ENCODE measurements at places on chromosomes 12 and 14.

GRCh38 chr12:92297405-92297804 lies 151.8 kb upstream of the BTG1 start:
- DNase-seq, result no peak

- DNase-seq, result no peak
These were observed 27.7 kb upstream of the MYL2 start for GRCh38 chr12:110948041-110948440.

- DNase-seq, result no peak
These were observed 218.3 kb upstream of the CNTN1 start for GRCh38 chr12:40473962-40474361.

DNA sequence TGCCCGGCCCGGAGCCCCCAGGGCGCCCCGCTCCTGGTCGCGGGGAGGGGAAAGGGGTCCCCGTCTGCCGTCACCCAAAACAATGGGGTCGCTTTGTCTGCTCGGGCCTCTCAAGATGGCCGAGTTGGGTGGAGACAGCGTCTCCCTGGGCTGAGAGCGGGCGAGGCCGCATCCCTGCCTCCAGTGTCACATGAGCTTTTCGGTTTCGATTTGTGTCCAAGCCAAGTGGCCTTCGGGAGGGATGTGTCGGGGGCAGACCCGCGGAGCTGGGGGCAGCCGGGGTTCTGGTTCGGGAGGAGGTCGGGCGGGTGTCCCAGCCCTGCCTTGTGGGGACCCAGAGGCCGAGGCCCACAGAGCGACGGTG lies 790 bp downstream of the DYNC1H1 start:
- DNase-seq, result peak; percentile 36

- DNase-seq, result no peak
These were observed at the start of gene PROX2 for GRCh38 chr14:74875941-74876913. TSS of gene PROX2 (minus strand) at chr14:74876145. CDS start at chr14:74863834, 12,311 bp downstream.

- no peak for DNase-seq
These were observed 183.8 kb downstream of the FOXA1 start for GRCh38 chr14:37411079-37411735.

DNA sequence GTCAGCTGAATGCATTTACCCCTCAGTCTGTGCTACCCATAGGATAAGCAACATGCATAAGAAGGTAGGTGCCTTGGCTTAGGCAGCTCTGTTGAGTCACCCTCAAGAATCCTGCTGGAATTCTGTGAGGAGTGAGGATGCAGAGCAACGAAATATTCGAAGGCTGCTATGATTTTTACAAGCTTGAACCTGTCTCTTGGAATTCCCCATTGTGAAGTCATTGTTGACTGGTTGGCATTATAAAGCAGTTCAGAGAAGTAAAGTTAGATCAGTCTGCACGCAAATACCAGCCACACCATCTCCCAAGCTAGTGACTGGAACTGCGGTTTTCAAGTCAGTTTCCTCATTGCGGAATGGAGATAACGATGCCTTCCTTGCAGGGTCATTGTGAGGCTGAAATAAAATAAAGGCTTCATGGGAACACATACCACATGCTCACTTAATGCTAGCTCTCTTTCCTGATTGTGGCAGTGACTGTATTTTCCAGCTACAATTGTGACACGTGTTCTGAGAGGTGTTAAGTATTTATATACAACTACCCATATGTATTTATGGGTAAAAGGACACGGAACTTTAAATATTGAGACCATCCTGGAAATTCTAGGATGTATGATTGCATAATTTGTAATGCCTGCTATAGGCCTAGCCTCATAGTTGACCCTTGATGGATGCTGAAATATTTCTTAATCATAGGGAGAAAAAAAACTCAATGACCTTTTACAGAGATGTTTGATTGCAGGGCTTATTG lies 96.7 kb downstream of the ETV6 start:
- no peak for DNase-seq

DNA sequence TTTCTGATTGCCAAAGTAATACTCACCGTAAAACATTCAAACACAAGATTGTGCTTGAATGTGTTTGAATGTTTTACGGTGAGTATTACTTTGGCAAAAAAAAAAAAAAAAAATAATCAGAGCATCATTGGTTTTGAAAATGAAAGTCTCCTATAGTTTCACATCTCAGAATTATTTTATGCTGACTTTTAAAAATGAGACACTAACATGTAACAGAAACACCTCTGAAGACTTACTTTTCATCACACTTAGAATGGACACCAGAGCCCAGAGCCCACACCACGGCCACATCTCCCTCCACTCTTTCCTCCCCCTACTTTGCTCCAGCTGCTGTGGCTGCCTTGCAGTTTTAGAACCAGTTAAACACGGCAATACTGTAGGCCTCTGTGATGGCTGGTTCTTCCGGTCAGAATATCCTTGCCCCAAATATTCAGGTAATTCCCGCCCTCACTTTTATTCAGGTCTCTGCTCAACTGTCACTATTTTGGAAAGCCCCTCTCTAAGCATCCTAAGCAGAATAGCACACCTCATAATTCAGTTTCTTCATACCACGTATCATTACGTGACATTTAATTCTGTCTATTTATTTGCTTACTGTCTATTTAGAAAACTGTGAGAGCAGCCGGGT lies 138.9 kb upstream of the MAX start:
- DNase-seq, result no peak

DNA sequence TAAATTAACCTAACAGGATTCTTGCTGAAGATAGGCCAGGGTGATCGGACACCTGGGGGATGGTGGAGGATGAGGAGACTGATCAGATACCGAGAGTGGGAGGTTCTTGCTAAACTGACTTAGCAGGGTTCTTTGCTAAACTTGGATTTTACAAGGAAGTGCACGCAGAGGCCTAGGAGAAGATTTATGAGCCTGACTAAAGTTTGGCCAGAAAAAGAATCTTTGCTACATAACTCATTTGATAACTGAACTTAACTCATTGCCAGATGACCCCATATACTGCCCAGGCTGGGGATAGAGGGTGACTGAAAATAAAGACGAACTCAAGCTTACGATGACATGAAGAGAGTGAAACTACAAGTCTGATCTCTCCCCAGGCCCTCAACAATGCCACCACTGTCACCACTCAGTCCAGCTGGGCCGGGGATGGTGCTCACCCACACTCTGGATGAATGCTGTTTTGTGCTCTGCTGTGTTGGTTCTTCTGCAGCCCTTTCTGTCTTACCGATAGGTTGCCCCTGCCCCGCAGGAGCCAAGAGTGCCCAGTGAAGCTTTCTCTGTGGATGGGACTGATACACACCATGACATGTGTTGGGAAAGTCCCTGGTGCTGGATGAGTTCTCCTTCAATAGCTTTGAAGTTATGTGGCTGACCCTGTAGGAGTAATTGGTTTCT lies 29.0 kb downstream of the PPFIBP1 start:
- DNase-seq, result no peak

DNA sequence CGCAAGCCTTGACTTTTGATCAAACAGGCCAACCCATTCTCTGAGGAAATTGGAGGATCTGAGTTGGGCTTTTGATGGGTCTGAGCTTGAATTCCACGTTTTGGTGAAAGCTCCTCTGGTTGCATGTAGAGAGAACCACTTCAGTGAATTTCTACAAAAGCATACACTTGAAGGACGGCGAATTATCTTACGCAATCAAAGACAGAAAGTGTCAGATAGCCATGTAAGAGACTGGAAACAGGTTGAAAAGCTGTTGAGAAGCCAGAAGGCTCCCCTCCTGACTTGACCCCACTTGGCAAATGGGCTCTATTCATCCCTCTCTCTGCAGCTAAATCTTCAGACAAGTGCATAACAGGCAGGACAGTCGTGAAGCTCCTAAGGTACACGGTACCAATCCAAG lies 809.1 kb downstream of the BCL11B start:
- no peak for DNase-seq

GRCh38 chr12:38501991-38502390 lies 185.4 kb downstream of the ALG10B start:
- no peak for DNase-seq

DNA sequence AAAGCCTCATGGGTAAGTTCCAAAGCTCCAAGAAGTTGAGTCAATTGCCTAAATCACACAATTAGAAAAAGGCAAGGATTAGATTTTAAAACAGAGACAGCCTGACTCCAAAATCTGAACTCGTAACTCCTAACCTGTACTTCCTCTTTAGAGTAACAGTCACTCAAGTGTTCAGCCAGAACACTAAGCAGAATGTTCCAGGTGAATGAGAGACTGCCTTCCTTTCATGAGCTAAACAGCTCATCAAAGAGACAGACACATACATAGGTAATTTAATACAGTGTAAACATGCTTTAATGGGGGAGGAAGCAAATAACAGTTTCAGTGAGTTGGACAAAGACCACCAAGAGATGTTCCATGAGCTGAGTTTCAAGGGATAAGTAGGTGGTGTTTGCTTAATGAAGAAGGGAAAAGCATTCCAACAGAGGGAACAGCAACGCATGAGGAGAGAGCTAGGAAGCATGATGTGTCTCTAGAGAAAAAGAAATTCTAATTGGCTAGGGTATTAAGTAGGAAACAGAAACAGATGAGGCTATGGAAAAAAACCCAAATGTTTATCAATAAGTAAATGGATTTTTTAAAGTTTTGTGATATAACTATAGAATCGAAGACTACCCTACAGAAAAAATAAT lies 403.9 kb downstream of the MED13L start:
- DNase-seq, result no peak

DNA sequence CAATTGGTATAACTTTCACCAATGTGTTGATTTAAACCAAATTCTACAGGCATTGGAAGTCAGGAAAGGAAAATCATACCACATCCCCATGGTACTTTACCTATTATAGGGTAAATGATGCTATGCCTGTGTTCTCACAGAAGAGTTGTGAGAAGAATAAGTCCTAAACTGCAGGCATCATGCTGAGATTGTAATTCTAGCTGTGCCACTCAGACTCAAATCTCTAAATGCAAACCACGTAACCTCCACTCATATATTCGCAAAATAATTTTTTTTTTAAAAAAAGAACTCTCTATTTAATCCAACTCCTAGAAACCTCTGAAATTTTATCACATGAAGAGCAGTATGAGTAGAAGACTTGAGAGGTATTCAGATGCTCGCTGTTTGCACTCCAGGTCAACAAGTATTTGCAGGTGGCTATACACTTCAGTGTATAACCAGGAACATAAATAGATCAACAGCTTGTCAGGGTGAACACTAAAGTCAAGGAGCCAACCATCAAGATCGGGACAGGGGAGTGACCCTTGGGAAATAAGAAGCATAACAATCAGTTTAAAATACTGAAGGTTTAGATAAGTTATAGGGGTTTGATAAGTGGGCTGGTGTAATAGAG lies 110.1 kb downstream of the SLC25A21 start:
- DNase-seq, result no peak

- DNase-seq, result no peak
These were observed 218.9 kb upstream of the TMTC1 start for GRCh38 chr12:30002677-30003076.

DNA sequence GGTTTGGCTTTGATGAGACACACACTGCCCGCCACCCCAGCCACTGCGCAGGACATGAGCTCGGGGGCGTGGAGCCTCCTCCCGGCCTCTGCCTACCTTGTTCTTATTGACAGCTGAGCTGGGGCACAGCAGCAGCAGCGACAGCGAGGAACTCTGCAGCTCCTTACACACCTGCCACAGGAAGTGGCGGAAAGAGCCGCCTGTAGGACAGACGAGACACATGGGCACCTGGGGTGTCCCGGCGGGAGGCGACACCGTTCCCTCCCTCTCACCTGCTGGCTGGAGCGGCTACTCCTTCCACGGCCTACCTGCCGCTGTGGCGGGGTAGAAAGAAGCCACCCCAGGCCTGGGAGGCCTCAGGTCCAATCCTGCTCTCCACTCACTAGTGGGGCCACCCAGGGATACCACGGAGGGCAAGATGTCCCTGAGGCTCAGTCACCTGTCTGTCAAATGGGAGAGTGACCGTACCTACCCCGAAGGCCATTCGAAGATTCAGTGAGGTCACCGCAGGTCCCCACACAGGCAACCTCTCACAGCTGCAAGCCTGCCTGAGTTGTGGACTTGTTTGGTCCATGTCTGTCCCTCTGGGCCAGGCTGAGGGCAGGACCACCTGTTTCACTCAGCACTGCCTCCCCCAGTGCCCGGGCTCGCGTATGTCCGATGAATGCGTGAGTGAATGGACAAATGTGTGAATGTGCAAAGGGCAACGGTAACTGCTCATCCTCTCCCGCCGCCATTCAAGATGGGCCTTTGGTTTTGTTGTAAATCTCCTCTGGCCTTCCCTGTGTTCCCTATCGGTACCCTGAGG lies 42.6 kb downstream of the TRAFD1 start:
- DNase-seq, result no peak

DNA sequence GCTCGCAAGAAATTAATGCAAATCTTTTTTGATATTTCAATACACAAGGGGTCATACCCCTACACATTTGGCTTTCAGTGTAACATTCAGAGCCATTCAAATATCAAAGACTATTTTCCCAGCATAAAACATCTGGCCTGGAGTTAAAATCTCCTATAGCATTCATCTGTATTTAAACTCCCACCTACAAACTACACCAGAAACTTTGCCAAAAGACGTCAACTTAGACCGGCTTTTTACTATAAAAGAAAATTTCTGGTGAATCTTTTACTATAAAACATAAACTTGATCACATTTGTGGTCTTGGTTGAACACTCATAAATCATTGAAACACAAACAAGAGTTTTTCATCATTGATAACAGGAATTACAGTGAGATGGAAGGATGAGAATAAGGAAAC lies 473.3 kb upstream of the DCN start:
- no peak for DNase-seq

Data from activated T-cell treated with anti-CD3 and anti-CD28 coated beads, Interleukin-2, amount 50 U/mL, for 4 hours (primary cell).